ENCODE measurements at places on chromosomes 3 and 15.
A peak's percentile ranks its signal among the peaks of the same experiment; 100 is the strongest.

- no peak for DNase-seq
Measured at GRCh38 chr15:93720607-93721006, 510.8 kb upstream of the MCTP2 start.

- no peak for DNase-seq
Measured at GRCh38 chr15:98561169-98561941, 87.0 kb upstream of the IGF1R start.

- no peak for DNase-seq
Measured at GRCh38 chr3:100158918-100159330, 44.6 kb upstream of the FILIP1L start.

- no peak for DNase-seq
Measured at GRCh38 chr3:105537371-105538080, 170.8 kb downstream of the ALCAM start.

DNA sequence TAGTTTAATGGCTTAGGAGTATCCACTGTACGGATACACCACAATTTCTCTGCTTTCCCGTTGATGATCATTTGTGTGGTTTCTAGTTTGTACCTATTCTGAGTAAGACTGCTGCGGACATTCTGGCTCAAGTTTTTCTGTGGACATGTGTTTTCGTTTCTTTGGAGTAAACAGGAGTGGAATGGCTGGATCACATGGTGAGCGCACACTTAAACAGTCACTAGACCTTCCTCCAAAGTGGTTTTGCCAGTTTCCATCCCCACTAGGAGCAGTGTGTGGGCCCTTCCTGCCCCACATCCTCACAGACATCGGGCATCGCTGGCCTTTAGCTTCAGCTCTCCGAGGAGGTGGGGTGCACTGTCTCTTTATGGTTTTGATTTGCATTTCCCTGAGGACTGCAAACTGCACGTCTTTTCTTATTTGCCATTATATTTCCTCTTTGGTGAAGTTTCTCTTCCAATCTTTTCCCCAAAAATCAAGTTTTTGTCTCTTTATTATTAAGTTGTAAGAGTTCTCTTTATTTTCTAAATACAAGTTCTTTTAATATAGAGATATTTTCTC is 94.1 kb downstream of the VGLL4 start:
- DNase-seq, result no peak

GRCh38 chr3:140898340-140899180 is 43.1 kb upstream of the SLC25A36 start:
- DNase-seq, result peak; percentile 50

- peak; percentile 28 for DNase-seq
Measured at GRCh38 chr3:122642935-122643334, 37.7 kb upstream of the PARP14 start.

DNA sequence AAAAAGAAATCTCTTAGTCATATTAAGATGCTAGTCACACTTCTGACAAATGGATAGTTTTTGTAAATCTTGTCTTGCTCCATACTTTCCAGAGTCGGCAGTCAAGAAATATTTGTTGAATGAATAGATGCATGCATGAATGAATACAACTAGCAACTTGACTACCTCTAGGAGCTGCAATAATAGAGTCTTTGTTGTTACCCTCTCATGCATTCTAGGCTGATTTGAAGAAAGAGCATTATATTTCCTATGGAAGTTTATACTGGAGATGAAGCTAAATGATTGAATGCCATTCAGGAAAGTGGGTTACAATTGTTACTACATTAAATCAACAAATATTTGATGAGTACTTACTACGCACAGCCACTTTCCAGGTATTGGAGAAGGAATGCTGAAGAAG is 18.1 kb upstream of the TRAT1 start:
- DNase-seq, result no peak

DNA sequence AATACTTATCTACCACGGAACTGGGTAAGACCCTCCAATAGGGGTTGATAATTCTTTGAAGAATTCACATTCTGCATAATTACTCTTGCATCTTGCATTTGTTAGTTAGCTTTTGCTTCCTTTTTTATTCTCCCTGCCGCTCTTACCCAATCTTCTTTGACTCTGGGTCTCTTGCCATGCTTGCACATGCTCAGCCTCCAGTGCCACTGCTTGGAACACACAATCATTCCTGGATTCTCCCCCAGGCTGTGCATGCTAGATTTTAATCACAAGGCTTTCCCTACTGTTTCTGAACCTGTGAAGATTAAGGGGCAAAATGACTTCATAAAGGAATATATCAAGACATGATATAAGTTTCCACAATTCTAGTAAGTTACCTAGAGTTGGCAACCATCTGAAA is 133.1 kb downstream of the IL1RAP start:
- DNase-seq, result no peak

GRCh38 chr3:5194801-5195509 is 7.4 kb downstream of the EDEM1 start:
- peak; percentile 80 for DNase-seq

- no peak for DNase-seq
Measured at GRCh38 chr15:48644827-48645557, 517 bp downstream of the FBN1 start.

DNA sequence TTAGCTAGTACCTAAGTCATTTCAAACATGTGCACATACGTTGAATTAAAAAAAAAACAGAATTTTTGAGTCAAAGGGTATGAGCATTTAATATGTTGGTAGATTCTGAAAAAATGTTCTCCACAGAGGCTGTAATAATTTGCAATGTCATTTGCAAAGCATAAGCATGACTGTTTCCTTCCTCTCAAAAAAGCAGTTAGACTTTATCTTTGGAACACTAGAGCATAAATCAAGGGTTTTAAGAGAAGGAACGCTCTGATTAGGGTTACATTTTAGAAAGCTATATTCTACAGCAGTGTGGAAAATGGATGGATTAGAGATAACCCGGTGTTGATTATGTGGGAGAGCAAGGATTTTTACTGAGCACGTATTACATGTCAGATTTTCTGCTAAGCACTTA is 193.7 kb downstream of the WDR72 start:
- no peak for DNase-seq

DNA sequence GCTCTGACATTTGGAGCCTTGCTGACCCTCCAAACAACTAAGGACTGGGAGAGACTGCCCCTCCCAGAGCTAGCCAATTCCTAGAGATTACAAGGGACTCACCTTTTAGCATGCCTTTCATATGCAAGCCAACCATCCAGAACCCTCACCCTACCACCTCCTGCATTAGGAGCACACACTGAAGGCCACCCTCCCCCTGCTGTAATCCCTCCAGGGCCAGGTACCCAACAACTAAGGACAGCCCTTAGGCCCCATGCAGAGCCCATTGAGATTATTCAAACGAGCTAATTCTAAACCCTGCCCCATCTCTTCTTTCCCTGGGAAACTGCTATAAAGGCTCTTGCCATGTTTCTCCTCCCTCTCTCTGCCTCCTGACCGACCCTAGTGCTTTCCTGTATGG is 352.6 kb downstream of the ERC2 start:
- DNase-seq, result no peak

DNA sequence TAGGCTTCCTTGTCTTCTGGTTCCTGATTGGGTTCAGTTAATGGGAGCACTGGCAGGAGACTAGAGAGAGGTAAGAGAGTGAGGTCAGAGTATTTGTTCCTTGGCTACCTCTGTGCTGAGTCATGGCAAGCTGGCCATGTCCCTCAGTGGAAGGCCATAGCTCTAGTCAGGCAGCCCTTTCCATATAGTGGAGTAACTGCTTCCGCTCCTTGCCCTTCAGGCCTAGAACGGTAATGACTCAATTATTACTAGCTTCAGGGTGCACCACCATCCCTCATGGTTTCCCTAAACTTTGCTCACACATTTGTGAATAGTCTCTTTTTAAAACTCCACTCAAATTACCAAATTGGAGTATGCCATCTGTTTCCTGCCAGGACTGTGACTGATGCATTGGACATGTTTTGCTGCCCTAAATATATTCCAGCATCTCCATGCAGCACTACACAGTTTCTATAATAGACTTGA is 10.5 kb upstream of the ANO10 start:
- no peak for DNase-seq

DNA sequence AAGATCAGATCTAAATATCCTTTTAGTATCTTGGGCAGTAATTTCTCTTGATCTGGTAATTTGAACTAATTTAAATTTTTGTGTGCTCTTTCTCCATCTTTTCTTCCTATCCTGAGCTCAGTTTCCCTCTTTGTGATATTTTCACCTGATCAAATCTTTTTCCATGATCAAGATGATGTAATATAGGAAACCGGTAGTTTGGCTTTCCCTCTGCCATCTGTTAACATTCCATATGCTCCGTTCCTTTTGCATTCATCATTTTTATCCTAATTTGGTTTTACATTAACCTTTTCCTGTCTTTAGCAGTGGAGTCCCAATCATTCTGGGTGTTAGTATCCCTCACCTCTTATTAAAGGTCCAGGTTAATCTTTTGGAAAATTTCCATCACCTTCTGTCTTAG is 5.9 kb upstream of the ABHD6 start:
- no peak for DNase-seq

DNA sequence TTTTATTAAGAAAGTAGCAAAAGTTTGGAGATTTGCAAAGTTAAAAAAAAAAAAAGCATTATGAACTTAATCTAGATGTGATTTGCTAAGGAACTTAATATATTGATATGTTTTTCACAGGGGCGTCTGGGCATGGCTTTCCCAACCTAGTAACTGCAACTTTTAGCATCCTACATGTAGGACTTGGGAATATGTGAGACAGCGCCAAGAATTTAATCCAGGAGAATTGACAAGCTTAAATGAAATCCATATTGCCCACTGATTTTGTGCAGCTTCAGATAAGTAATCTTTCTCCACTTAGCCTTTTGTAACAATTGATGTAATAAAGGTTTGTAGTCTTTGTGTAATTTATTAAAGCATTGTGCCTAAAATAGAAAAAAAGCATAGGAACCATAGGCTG is 982 bp upstream of the GABPB1 start:
- DNase-seq, result no peak

GRCh38 chr3:180612364-180612763 is 10.4 kb downstream of the TTC14 start:
- DNase-seq, result no peak

- DNase-seq, result no peak
Measured at GRCh38 chr3:32217339-32217738, 21.1 kb upstream of the CMTM8 start.

DNA sequence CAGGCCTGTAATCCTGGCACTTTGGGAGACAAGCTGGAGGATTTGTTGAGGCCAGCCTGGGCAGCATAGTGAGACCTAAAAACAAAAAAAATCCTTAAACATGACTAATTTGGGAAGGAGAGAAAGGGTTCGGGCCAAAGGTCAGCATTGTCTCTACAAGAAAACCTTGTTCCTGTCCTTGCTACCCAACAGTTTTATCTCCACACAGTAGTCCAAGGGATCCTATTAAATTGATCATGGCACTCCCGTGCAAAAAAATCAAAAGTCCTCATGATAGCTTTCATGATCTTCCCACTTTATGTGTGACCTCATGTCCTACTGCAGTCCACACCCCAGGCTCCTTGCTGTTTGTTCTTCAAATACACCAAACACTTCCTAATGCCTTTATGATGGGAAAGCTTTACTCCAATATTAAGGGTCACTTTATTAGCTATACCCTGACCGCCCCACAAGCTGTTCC is 4.2 kb downstream of the RPL15 start:
- DNase-seq, result no peak

Measured in CD4-positive, alpha-beta T cell treated with Interleukin-4 for 4 hours (primary cell).